Stimulated activated CD4-positive, alpha-beta T cell treated with anti-CD3 and anti-CD28 coated beads, Interleukin-1b, Interleukin-23, amount 100 ng/mL, for 1 hour (primary cell): ENCODE measurements at places on chromosomes 7 and 10.

- no peak for DNase-seq
Observed at GRCh38 chr7:41567031-41567730, 135.7 kb downstream of the INHBA start.

GRCh38 chr10:125333209-125333591, 172.8 kb upstream of the CTBP2 start:
- DNase-seq = no peak

DNA sequence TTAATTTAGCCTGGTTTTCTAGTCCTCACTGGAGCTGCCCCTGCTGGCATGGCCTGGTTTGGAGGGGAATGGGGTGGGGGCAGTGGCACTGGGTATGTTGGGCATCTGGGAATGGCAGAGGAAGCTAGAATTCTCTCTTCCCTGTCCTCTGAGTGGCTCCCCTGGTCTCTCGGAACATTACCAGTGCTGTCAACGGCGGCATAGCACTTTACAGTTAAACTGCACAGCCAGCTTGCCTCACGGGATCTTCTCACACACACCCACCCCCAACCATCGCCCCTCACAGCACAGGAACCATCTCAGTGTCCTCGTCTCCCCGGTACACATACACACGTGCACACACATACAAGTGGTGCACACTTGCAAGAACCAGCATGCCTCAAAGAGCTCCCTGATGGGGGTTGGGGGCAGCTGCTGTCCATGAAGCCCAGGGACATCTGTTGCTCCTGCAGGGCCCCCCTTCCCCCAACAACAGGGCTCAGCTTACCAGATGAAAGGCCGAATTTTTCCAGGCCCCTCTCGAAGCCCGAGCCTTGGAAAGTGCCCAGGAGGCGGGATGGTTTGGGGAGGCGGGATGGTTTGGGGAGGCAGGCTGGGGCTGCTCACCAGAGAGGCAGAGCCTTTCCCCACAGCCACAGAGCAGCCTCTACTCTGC, 41.0 kb downstream of the TSPAN15 start:
- no peak for DNase-seq

DNA sequence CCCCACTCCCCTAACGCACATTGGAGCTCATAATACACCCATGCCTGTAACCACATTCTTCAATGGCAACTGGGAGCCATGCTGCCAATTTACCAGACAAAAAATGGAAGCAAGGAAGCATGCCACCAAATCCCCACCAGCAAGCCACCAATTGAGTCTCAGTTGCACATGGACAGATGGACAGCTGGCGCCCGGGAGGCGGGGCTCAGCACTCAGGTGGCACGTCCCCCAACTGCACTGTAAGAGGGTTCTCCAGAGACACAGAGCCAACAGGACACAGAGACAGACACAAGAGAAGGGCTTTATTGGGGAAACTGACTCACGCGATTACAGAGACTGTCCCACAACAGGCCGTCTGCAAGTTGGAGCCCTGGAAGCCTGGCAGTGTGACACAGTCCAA, 2.5 kb downstream of the MAD1L1 start:
- DNase-seq = no peak

GRCh38 chr7:47088329-47089067, 493.4 kb downstream of the TNS3 start:
- no peak for DNase-seq
